ENCODE measurements at places on chromosomes 1 and 21.

DNA sequence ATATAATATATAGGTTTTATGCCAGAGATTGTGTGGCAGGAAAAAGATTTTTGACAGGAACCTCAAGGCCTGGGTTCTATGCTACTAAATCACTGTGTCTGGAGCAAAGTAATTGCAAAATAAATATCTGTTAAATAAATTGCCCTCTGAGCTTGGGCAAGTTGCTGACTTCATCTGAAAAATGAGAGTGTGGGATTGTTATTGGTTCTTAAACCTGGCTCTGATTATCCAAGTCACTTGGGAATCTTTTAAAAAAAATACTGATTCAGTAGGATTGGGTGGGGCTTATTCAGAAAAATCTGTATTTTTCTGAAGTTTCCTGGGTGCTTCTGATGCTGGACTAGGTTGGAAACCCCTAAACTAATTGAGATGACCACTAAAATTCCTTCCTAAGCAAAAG is 174.1 kb upstream of the SGIP1 start:
- no peak for DNase-seq

DNA sequence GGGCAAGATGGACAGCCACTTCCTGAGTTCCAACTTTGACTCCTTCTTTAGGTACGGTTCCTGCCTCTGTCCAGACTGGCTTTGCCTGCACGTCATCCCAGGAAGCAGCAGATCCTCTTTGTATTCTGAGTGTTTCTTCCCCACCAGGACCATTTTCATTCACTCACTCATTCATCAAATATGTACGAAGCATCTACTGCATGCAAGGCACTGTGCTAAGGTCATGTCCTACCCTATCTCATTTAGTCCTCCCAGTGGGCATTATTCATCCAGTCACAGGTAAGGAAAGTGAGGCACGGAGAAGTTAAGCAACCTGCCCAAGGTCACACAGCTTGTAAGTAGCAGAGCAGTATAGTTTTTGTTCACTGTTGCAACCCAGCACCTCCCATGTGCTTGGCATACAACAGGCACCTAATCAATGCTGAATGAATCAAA is 13.9 kb downstream of the CRYBG2 start:
- DNase-seq = no peak

GRCh38 chr1:83769072-83769471 is 229.9 kb downstream of the TTLL7 start:
- no peak for DNase-seq

DNA sequence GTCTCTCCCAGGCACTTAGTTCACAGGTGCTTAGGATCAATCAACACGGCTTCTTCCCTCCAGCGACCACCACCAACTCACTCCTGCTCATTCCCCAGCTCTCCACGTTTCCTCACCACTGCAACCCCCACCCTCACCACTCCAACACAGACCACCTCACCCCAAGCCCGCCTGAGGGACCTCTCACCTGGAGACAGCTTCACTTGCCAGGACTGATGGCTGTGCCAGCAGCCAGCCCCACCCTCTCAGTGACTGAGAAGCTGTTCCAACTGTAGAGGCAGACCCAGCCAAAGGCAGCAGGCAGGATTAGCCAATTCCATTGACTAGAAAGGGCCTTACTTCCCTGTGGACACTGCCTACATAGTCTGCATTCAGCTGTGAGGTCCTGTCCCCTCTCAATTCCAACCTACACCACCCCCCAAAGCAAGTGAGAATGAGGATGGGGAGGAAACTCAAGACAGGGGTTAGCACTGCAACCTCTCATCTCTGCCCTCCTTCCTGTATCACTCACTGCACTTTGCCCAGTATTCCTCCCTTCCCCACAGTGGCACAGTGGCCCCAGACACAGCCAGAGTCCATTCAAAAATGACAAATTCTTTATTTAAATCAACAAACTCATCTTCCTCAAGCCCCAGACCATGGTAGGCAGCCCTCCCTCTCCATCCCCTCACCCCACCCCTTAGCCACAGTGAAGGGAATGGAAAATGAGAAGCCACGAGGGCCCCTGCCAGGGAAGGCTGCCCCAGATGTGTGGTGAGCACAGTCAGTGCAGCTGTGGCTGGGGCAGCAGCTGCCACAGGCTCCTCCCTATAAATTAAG is 7.6 kb downstream of the TAGLN2 start:
- no peak for DNase-seq

DNA sequence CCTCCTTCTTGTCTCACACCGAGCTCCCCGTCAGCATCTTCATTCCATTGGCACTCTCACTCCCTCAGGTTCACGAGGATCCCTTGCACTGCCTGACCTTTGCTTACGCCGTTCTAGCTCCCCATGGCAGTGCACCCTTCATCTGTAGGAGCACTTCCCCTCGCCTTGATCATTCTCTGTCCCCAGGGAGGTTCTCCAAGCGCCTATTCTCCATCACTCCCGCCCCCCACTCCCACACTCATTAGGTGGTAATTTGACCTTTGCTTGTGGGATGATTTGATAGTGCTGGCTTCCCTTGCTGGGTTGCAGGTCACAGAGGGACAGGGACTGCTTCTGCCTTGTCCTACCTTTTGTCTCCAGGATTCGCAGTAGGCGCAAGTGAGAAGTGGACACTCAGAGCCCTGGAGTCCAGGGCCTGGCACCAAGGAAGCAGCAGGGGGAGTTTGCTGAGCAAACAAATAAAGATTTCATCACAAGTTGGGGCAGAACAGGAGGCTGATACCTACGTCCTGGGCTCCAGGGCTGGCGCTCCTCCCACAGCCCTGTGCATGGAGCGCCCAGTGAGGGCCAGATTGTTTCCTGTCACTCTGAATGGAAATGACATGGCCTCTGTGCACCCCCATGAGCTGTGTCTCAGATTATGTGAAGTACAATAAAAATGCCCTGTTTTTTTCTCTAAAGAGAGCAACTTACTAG is 82.0 kb upstream of the RUNX3 start:
- no peak for DNase-seq

- no peak for DNase-seq
Observed at GRCh38 chr21:15841856-15842564, 112.2 kb downstream of the USP25 start.

DNA sequence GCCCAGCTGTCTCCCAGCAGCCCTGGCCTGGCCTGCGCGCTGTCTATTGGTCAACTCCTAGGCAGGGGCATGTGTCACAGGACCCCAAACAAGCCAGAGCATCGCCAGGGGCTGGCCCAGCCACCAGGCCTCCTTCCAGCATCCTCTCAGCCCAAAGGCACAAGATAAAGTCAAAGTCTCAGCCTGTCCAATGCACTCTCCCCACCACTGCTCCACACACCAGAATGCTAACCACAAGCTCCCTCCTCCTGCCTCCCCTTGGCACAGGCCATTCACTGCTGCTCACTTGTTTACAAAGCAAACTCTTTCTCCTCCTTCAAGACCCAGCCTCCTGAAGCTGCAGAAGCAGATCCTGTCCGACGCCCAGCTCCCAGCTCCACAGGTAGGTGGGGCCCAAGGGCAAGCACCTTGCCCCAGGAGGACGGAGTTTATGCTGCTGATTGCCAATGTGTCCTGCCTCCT is 133.4 kb downstream of the DMRTB1 start:
- no peak for DNase-seq

- no peak for DNase-seq
Observed at GRCh38 chr1:117034791-117035290, 25.3 kb upstream of the TTF2 start.

- no peak for DNase-seq
Observed at GRCh38 chr1:208562151-208562960, 318.2 kb upstream of the PLXNA2 start.

DNA sequence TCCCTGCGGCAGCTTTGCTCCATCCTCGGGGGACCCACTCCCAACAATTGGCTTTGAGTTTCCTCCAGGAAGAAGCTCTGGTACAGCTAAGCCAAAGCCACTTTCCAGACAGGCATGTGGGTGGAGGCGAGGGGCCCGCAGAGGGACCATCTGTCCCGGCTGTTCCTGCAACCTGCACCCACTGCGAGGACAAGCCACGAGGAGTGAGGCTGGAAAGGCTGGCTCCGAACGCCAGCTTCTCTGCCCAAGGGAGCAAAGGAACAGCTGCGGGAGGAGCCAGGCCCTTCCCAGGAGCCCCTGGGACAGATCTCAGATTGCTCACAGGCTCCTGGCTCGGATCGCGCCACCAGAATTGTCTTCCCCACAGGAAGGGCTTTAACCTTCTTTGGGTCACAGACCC is 28.3 kb upstream of the PEF1 start:
- no peak for DNase-seq

DNA sequence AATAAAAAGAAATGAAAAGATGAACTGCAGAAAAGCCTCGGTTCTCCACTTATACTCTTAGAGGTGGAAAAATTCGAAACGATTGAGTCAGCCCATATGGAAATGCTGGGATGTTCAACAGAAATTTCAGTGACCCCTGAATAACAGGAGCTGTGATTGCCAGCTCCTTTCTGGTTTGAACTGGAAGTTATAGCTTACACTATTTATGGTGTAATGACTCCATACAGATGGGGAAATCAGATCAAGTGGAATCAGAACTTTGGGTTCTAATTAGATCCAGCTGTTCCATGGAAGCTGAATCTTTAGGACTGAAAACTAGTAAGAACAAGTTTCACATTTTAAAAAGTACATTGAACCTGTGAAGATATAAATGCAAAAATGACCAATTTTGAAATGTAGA is 569.3 kb upstream of the ZRANB2 start:
- no peak for DNase-seq

- no peak for DNase-seq
Observed at GRCh38 chr1:241396747-241397681, 40.0 kb upstream of the RGS7 start.

GRCh38 chr1:10648689-10649516 is 147.5 kb downstream of the CASZ1 start:
- DNase-seq = no peak

- DNase-seq = no peak
Observed at GRCh38 chr1:181531951-181532600, 48.8 kb downstream of the CACNA1E start.

Data from stimulated activated CD8-positive, alpha-beta memory T cell treated with anti-CD3 and anti-CD28 coated beads, Interleukin-7, amount 100 ng/mL, for 1 hour (primary cell).